ENCODE measurements at places on chromosomes 5 and 9. TPM values are rescaled to one million over a fixed set of nuclear protein-coding genes. Genes with fewer than 3 reads are reported as not detected.

DNA sequence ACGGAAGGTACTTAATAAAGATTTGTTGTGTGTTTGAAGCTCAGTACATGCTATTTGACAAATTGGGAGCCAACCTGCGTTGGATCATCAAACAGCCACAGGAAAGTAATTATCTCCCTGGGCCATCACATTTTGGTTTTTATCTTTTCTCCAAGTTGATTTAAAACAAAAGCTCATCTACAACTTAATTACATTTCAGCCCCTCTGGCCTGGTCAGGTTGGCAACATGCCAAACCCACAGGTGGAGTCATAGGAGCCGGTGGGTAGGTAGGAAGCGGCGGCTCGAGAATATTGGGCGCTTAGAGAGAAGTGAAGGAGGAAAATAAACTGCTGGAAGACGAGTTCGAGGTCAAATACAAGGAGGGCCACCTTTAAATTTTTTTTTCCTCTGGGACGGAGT, 64.9 kb upstream of the FANCC start:
- no peak for DNase-seq
- H3K4me3 ChIP-seq: no peak overlapping the region
- no peaks in the 10 kb centered on the region for H3K36me3 ChIP-seq
- H3K27ac ChIP-seq: no peak overlapping the region

DNA sequence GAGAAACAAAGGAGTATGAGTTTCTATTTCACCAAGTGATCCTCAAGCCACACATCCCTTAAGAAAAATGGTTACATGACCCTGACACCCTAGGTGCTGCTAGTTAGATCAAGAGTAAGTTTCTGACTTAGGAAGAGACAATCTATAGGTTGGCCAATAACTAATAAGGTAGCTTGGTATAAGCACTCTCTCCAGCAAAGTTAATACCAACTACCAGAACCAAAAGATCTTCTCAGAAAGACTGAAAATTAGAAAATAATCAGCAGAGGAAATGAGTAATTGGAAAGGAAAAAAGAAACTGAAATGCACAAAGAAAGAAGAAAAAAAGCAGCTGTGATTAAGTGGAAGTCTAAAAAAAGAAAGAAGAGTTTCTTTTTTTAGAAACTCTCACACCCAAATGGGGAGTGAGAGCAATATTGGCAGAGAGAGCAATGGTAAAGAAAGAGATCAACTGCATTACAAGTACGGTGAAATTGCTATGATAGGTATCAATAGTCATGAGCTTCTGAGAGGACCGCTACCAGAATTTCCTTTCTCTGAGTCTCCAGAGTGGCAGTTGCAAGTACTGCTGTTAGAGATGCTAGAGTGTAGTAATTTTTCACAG, 195.5 kb downstream of the TMEM167A start:
- DNase-seq: no peak
- H3K27me3 ChIP-seq: no peaks in the 10 kb centered on the region
- H3K36me3 ChIP-seq: no peaks in the 10 kb centered on the region
- H3K4me3 ChIP-seq: no peak overlapping the region
- H3K27ac ChIP-seq: no peak overlapping the region

DNA sequence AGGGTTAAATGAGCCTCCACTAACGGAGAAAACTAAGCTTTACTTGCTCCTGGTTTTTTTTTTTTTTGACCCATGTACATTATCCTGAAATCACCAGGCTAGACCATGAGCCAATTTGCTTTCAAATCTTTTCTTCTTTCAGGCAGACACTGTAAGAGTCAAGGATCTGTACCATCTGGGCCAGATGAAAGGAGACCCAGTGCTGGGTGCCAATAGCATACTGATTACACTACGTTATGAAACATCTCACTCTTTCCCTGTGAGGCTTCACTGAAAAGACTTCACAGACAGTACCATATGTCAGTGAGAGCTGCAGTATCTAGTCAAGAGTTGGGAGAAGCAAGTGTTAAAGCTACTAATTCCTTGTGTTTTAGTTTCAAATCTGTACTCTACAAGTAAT, 161.2 kb upstream of the PTPRD start:
- no peaks in the 10 kb centered on the region for H3K4me1 ChIP-seq
- H3K36me3 ChIP-seq: no peaks in the 10 kb centered on the region
- no peak for DNase-seq
- H3K27me3 ChIP-seq: no peaks in the 10 kb centered on the region

Gene UNC5A
- not detected for polyA plus RNA-seq

DNA sequence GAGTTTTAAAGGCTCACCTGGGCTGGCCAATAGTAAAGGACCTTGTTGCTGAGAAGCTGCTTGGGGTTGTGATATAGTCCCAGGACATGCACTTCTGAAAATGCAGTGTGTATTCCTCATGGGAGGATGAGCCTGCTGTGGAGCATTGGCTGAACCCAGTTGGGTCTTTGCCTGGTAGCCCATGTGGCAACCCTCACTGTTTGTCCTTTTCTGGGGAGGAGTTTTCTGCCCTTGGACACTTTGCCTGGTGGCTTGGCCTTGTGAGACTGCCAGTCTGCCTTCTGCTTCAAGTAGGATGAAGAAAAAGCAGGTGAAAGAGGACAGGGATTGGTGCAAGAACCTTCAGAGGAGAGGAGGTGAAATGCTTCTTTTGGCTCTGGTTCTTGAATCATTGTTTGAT, 4.0 kb downstream of the TENT4A start:
- H3K4me3 ChIP-seq: no peak overlapping the region
- H3K4me1 ChIP-seq: peaks cover 75% of the 10 kb centered on the region
- no peak overlapping the region for H3K27ac ChIP-seq
- no peak for DNase-seq
- no peaks in the 10 kb centered on the region for H3K36me3 ChIP-seq

DNA sequence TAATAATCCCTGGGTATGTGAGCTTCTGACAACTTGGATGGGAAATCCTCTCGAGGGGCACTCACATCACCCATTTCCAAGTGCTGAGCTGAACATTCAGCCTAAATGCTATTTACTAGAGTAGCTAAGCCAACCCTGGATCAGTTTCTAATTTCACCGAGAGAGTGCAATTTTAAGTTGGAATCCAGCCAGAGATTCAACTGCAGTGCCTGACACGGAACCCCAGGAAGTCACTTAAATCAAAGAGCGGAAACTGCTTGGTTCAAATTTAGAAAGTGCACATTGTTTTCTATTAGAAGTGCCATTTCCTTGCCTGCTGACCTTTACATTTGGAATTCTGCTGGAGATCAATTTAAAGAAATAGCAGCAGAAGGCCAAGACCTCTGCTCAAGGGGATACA, 8.8 kb downstream of the SPRY4 start:
- no peak for DNase-seq
- no peak overlapping the region for H3K27ac ChIP-seq
- H3K4me1 ChIP-seq: peaks cover 19% of the 10 kb centered on the region
- H3K36me3 ChIP-seq: no peaks in the 10 kb centered on the region
- H3K27me3 ChIP-seq: no peaks in the 10 kb centered on the region

Gene INSL4
- not detected for polyA plus RNA-seq

All from sigmoid colon (tissue), 7 donors.